Body of pancreas (tissue), 4 donors: ENCODE measurements at places on chromosomes 12 and 14. TPM values are rescaled to one million over a fixed set of nuclear protein-coding genes. Genes with fewer than 3 reads are reported as not detected.

- H3K27ac ChIP-seq, result no peak overlapping the region
- DNase-seq, result no peak
- no peaks in the 10 kb centered on the region for H3K36me3 ChIP-seq
- H3K27me3 ChIP-seq, result no peaks in the 10 kb centered on the region
- H3K4me1 ChIP-seq, result peaks cover 6% of the 10 kb centered on the region
Measured at GRCh38 chr12:48917857-48918537, 7.3 kb downstream of the FKBP11 start.

GRCh38 chr12:57389033-57389432 lies 41.8 kb downstream of the R3HDM2 start:
- H3K4me3 ChIP-seq, result no peak overlapping the region
- no peaks in the 10 kb centered on the region for H3K4me1 ChIP-seq
- H3K36me3 ChIP-seq, result no peaks in the 10 kb centered on the region

- no peak overlapping the region for H3K4me3 ChIP-seq
- H3K36me3 ChIP-seq, result no peaks in the 10 kb centered on the region
- no peaks in the 10 kb centered on the region for H3K27me3 ChIP-seq
- peaks cover 5% of the 10 kb centered on the region for H3K4me1 ChIP-seq
Measured at GRCh38 chr12:126507231-126507630, 1442.0 kb downstream of the AACS start.

- no peak overlapping the region for H3K27ac ChIP-seq
- peaks cover 13% of the 10 kb centered on the region for H3K4me1 ChIP-seq
Measured at GRCh38 chr14:70935135-70935534, 27.9 kb downstream of the PCNX1 start.

DNA sequence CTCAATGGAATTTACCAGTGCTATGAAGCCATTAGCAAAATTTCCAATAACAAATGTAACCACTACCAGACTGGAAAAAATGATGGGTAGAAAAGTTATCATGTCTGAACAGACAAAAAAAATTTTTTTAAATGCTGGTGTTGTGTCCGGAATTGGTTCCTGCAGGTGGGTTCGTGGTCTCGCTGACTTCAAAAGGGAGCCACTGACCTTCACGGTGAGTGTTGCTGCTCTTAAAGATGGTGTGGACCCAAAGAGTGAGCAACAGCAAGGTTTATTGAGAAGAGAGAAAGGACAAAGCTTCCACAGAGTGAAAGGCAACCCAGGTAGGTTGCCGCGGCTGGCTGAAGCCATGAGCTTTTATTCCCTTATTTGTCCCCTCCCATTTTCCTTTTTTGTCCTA lies at the start of gene TAS2R43:
Gene TAS2R43 (minus strand): TSS at position 186 of the 400 bp plus-strand sequence. CDS start 84 bp downstream, at position 102.
- H3K27me3 ChIP-seq, result no peaks in the 10 kb centered on the region
- no peak within 1 kb of the TSS for H3K4me3 ChIP-seq
- H3K4me1 ChIP-seq, result no peaks in the 10 kb centered on the region
- no peak within 1 kb of the TSS for H3K27ac ChIP-seq
- H3K36me3 ChIP-seq, result no peaks in the 10 kb centered on the region

DNA sequence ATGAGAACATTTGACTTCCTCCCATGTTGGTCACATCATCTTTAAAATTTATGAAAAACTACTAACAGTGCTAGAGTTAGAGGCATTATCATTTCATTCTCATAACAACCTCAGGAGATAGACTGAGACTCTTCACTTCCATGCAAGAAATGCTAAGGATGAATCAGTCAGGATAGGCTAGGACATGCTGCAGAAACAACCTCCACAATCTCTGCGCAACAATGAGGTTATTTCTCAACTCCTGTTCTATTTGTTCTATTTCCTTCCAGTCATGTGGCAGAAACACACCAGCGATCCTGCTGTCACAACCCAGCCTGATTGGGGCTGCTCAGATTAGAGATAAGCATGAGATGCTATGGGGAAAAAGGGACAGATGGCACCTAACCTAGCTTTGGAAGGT lies 49.0 kb upstream of the TMEM263 start:
- peaks cover 3% of the 10 kb centered on the region for H3K4me1 ChIP-seq
- no peak overlapping the region for H3K27ac ChIP-seq
- no peak overlapping the region for H3K4me3 ChIP-seq
- H3K27me3 ChIP-seq, result no peaks in the 10 kb centered on the region
- H3K36me3 ChIP-seq, result no peaks in the 10 kb centered on the region
- DNase-seq, result no peak

GRCh38 chr12:1384910-1385309 lies 209.5 kb downstream of the FBXL14 start:
- no peaks in the 10 kb centered on the region for H3K4me1 ChIP-seq
- H3K27me3 ChIP-seq, result no peaks in the 10 kb centered on the region
- no peak overlapping the region for H3K4me3 ChIP-seq

GRCh38 chr12:104427547-104427938 lies 29.2 kb upstream of the CHST11 start:
- H3K4me3 ChIP-seq, result no peak overlapping the region
- H3K4me1 ChIP-seq, result peaks cover 16% of the 10 kb centered on the region
- no peak overlapping the region for H3K27ac ChIP-seq
- no peak for DNase-seq

- H3K4me3 ChIP-seq, result no peak overlapping the region
- H3K4me1 ChIP-seq, result no peaks in the 10 kb centered on the region
- no peak overlapping the region for H3K27ac ChIP-seq
- H3K27me3 ChIP-seq, result no peaks in the 10 kb centered on the region
- no peaks in the 10 kb centered on the region for H3K36me3 ChIP-seq
Measured at GRCh38 chr12:79452906-79453305, 237.9 kb downstream of the PAWR start.

GRCh38 chr12:42019746-42020145 lies 124.9 kb downstream of the GXYLT1 start:
- no peak overlapping the region for H3K27ac ChIP-seq
- no peak overlapping the region for H3K4me3 ChIP-seq
- H3K36me3 ChIP-seq, result no peaks in the 10 kb centered on the region
- H3K4me1 ChIP-seq, result no peaks in the 10 kb centered on the region
- no peaks in the 10 kb centered on the region for H3K27me3 ChIP-seq

DNA sequence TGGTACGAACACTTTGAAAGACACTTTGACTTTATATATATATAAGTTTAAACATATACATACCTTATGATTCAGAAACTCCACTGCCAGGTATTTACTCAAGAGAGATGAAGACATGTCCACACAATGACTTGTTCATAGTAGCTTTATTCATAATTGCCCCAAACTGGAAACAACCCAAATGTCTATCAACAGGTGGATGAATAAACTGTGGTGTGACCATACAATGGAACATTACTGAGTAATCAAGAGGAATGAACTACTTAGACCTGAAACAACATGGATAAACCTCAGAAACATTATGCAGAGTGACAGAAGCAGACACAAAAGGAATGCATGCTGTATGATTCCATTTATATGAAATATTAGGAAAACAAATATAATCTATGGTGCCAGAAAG lies 71.1 kb downstream of the PPP1R36 start:
- H3K4me1 ChIP-seq, result peaks cover 8% of the 10 kb centered on the region
- no peak for DNase-seq
- no peaks in the 10 kb centered on the region for H3K36me3 ChIP-seq
- no peak overlapping the region for H3K27ac ChIP-seq
- H3K4me3 ChIP-seq, result no peak overlapping the region
- no peaks in the 10 kb centered on the region for H3K27me3 ChIP-seq

DNA sequence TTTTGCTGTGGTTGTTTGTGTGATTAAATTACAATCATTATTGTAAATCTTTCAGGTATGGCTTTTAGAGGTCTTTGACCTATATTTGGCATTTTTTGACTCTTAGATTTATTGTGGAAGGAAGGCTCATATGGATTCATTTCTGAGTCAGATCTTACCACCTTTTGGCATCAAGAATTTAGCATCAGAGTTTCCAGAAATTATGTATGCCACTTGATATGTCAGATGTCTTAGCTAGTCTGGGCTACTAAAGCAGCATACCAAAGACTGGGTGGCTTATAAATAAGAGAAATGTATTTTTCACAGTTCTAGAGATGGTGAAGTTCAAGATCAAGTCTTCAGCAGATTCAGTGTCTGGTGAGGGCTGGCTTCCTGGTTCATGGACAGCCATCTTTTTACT lies 129.5 kb upstream of the PZP start:
- DNase-seq, result no peak
- no peak overlapping the region for H3K4me3 ChIP-seq
- no peaks in the 10 kb centered on the region for H3K27me3 ChIP-seq
- no peaks in the 10 kb centered on the region for H3K36me3 ChIP-seq

DNA sequence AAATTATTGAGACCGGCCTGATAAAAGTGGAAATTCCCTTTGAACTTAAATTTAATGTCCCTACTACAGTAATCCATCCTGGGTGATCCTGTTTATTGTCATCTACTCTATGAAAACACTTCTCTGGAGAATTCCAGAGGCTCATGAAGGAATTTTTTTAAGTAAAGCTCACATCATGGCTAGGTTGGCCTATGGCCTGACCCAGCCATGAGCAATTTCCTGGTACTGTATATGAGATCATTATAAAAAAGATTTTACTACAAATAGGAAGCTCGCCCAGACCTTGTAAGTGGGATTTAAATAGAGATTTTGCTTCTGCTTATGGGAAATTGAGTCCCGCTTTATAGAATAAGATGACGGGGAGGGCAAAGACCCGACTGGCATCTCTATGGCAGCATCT lies 215.5 kb downstream of the DPF3 start:
- no peaks in the 10 kb centered on the region for H3K4me1 ChIP-seq
- no peaks in the 10 kb centered on the region for H3K36me3 ChIP-seq
- H3K4me3 ChIP-seq, result no peak overlapping the region
- no peak overlapping the region for H3K27ac ChIP-seq
- no peaks in the 10 kb centered on the region for H3K27me3 ChIP-seq

DNA sequence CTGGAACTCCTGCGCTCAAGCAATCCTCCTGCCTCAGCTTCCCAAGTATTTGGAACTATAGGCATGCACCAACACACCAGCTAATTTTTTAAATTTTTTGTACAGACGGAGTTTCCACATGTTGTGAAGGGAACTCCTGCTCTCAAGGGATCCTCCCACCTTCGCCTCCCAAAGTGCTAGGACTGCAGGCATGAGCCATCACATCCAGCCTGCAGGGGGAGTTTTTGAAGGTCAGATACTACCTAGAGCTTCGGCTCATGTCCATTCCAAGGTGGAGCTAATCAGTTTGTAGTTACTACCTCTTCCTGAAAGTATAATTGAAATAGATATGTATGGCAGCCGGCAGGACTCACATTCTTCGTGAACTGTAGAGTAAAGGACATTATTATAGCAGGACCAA lies 3.7 kb upstream of the TAS2R19 start:
- H3K27ac ChIP-seq, result no peak overlapping the region
- no peaks in the 10 kb centered on the region for H3K36me3 ChIP-seq
- no peak overlapping the region for H3K4me3 ChIP-seq
- H3K4me1 ChIP-seq, result no peaks in the 10 kb centered on the region

DNA sequence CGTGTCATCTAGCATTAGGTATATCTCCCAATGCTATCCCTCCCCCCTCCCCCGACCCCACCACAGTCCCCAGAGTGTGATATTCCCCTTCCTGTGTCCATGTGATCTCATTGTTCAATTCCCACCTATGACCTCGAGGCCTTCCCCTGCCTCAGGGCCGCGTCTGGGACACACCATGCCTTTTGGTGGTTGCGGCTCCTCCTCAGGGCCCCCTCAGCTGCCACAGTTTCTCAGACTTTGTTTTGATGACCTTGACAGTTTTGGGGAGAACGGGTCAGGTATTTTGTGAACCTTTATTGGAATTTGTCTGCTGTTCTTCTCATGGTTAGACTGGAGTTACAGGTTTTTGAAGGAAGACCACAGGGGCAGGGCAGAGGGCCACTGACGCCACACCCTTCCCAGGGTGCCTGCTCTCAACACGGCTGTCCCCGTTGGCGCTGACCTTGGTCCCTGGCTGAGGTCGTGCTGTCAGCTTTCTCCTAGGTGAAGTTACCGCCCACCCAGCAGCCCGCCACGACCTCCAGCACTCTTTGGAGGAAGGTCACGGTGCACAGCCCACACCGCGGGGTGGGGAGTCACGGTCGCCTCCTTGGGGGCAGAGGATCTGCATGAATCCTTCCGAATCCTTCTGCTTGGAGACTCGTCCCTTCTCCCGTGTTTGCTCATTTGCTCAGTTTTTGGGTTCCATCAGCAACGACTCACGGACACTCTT lies 130.5 kb downstream of the KIF26A start:
- peak; percentile 7 for DNase-seq
- no peak overlapping the region for H3K27ac ChIP-seq

GRCh38 chr12:100646896-100647295 lies 73.4 kb downstream of the GAS2L3 start:
- H3K36me3 ChIP-seq, result no peaks in the 10 kb centered on the region
- H3K4me1 ChIP-seq, result no peaks in the 10 kb centered on the region
- H3K4me3 ChIP-seq, result no peak overlapping the region
- DNase-seq, result no peak

GRCh38 chr14:88488081-88488480 lies 66.7 kb downstream of the PTPN21 start:
- no peaks in the 10 kb centered on the region for H3K4me1 ChIP-seq
- no peak overlapping the region for H3K27ac ChIP-seq
- no peak for DNase-seq

- no peaks in the 10 kb centered on the region for H3K36me3 ChIP-seq
- H3K27ac ChIP-seq, result no peak overlapping the region
- no peak overlapping the region for H3K4me3 ChIP-seq
- no peak for DNase-seq
Measured at GRCh38 chr12:70806043-70806442, 114.5 kb downstream of the PTPRR start.

DNA sequence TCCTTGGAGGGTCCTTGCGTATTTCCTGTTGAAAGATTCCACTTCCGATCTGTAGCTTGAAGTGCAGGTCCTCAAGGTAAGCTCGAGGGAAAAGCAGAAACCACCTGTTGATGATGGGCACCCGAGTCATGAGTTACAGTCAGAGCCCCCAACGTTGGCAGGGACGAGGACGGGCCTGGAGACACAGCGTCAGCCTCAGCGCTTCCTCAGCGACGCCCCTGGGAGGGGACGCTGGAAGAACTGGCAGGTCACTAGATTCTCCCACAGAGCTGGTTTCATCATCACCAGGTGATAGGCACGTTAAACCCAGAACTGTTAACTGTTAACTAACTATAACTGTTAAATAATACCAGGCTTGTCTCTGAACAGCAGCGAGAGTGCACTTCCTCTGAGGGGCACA lies 101.8 kb downstream of the TNFAIP2 start:
- H3K36me3 ChIP-seq, result no peaks in the 10 kb centered on the region
- no peak overlapping the region for H3K27ac ChIP-seq
- H3K4me3 ChIP-seq, result no peak overlapping the region
- H3K27me3 ChIP-seq, result no peaks in the 10 kb centered on the region
- no peak for DNase-seq

- no peaks in the 10 kb centered on the region for H3K27me3 ChIP-seq
- peak; percentile 5 for DNase-seq
- no peaks in the 10 kb centered on the region for H3K4me1 ChIP-seq
- no peak overlapping the region for H3K4me3 ChIP-seq
- H3K27ac ChIP-seq, result no peak overlapping the region
Measured at GRCh38 chr12:131210506-131211339, 257.0 kb downstream of the ADGRD1 start.

- no peak overlapping the region for H3K27ac ChIP-seq
- no peaks in the 10 kb centered on the region for H3K27me3 ChIP-seq
- no peaks in the 10 kb centered on the region for H3K36me3 ChIP-seq
- no peak overlapping the region for H3K4me3 ChIP-seq
Measured at GRCh38 chr12:97944576-97944975, 482.0 kb downstream of the RMST start.

BEST3 gene
- total RNA-seq, result 1.3 TPM

LRTM2 gene
- total RNA-seq, result not detected

PAPLN gene
- 13.5 TPM for total RNA-seq

CCDC196 gene
- total RNA-seq, result 3.4 TPM

KRT75 gene
- total RNA-seq, result not detected

NYNRIN gene
- 7.5 TPM for total RNA-seq

TAS2R10 gene
- 0.52 TPM for total RNA-seq

GPRC5A gene
- 1.6 TPM for total RNA-seq

HIGD1C gene
- total RNA-seq, result not detected

IRAK3 gene
- 6.2 TPM for total RNA-seq
